ENCODE measurements at places on chromosomes 13 and 19.

GRCh38 chr13:71477735-71478134 is 389.3 kb downstream of the DACH1 start:
- DNase-seq = no peak

GRCh38 chr19:1523412-1524286 is at the start of gene PLK5:
Gene PLK5, plus strand, starts transcription at chr19:1524077. Its CDS starts 2,920 bp downstream, at chr19:1526997.
- no peak for DNase-seq

DNA sequence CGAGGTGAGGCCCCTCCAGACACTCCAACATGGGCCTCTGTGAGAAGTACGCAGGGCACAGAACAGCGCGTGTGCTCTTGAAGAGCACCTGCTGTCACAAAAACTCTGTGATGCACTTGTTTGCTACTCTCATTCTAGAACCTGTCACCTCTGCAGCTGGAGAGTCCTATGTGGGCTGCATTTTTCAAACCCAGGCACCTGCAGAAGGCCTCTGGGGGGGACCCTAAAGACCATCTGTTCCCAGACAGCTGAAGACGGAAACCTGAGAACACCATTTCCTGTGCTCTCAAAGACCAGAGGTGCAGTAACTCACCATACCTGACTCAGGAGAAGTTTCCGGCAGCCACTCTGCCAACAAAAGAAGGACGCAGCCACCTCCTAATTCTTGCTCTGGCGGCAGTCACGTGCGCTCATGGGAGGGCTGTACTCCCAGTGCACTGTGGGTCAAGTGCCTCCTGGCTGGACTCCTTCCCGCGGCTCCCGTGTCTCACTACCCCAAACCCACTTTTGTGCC is 28.1 kb downstream of the RANBP3 start:
- no peak for DNase-seq

- no peak for DNase-seq
Observed at GRCh38 chr19:40719414-40719894, 2.5 kb downstream of the ITPKC start.

DNA sequence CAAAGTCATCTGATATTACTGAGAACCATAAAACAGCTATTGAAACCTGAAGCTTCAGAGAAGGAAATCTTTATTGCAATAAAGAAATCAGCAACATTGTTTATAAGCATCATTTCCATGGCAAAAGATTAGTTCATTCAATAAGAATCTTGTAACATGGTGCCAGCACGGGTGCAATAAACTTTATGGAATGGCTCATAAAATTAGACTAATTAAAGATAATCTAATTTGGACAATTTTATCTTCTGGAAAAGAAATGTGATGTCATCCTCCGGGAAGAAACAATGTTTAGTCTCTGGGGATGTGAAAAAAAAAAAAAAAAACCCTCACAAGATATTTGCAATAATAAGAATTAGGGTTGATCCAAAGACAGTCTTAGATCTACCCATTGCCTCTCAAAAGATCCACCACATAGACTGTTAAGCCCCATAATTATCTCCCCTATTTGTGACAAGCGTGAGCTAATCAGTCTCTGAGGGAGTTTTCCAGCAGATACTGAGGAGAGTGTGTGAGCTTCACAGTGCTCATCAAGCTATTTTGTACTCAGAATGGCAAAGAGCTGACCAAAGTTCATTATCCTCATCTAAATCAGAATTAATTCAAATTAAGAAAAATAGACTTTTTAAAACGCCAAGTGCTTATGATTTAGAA is 297.0 kb upstream of the EDNRB start:
- DNase-seq = no peak

DNA sequence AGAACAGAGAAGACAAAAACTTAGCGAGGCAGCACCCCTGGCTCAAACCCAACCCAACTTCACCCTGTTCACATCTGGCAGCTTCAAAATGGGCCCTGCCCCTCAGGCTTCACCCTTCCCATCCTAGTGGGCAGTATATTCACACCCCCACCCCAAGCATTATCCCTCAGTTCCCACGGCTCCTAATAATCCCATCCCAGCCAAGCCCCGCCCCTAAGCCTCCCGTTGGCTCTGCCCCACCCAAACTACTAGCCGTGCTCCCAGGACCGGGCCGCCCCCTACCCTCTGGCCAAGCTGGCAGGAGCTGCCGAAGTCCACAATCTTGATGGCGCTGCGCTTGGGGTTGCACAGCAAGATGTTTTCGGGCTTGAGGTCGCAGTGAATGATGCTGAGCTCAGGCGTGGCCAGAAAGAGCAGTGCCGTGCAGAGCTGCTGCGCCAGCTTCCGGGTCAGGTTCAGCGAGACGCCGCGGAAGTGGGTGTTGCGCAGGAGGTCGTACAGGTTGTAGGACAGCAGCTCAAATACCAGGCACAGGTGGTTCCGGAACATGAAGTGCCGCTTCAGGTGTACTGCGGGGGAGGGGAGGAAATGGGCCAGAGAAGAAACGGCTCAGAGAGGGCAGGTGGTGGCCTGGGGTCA is 5.8 kb downstream of the DYRK1B start:
- no peak for DNase-seq

DNA sequence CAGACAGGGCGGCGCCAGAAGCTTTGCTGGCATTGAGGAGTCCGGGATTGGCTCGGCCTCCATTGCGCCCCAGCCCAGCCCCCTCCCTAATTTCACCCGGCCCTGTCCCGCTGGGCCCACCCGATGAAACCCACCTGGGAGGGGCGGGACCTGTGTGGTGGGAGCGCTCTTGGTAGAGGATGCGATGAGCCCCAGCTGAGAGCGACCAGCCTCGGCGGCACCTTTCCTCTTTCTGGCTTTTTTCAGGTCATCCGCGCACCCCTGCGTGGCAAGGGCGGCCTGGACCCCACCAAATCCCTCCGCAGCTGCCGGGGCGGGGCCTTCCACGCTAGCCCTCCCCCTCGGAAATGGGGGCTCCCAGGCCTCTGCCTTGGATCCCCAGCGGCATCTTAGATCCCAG is at the start of gene ZGLP1:
Gene ZGLP1, minus strand, starts transcription at position 393 of the 400 bp plus-strand sequence.
- DNase-seq = no peak

GRCh38 chr13:71516521-71516920 is 350.5 kb downstream of the DACH1 start:
- DNase-seq = no peak

Measured in stimulated activated CD4-positive, alpha-beta T cell treated with anti-CD3 and anti-CD28 coated beads, Interleukin-12 subunit alpha, Interleukin-12 subunit beta, amount 100 ng/mL, for 48 hours (primary cell).